Colonic mucosa (tissue), 4 donors: ENCODE measurements at places on chromosomes 7 and 10. TPM values are rescaled to one million over a fixed set of nuclear protein-coding genes. Genes with fewer than 3 reads are reported as not detected.

The TMEM229A gene
- total RNA-seq = not detected

The PTF1A gene
- not detected for total RNA-seq

The INTS1 gene
- total RNA-seq = 61.0 TPM

The PGAM2 gene
- 0.52 TPM for total RNA-seq

The MCMBP gene
- 46.7 TPM for total RNA-seq

The PVRIG gene
- 0.53 TPM for total RNA-seq

The CYP3A4 gene
- 0.67 TPM for total RNA-seq

The HECW1 gene
- 0.35 TPM for total RNA-seq

The ITPRIP gene
- total RNA-seq = 9.6 TPM

The NRCAM gene
- total RNA-seq = 0.42 TPM

The SPAM1 gene
- total RNA-seq = not detected

The AMPH gene
- 1.1 TPM for total RNA-seq

The IL2RA gene
- 2.4 TPM for total RNA-seq

The GNA12 gene
- 24.8 TPM for total RNA-seq

The PNLIP gene
- total RNA-seq = not detected
